ENCODE measurements at places on chromosomes 2 and 18.

- DNase-seq, result no peak
Measured at GRCh38 chr2:31442376-31442775, 27.8 kb upstream of the XDH start.

- DNase-seq, result no peak
Measured at GRCh38 chr2:21489080-21489479, 365.3 kb downstream of the TDRD15 start.

GRCh38 chr2:186518945-186519344, 32.9 kb downstream of the ZC3H15 start:
- no peak for DNase-seq

- no peak for DNase-seq
Measured at GRCh38 chr2:159029936-159030335, 61.5 kb downstream of the TANC1 start.

DNA sequence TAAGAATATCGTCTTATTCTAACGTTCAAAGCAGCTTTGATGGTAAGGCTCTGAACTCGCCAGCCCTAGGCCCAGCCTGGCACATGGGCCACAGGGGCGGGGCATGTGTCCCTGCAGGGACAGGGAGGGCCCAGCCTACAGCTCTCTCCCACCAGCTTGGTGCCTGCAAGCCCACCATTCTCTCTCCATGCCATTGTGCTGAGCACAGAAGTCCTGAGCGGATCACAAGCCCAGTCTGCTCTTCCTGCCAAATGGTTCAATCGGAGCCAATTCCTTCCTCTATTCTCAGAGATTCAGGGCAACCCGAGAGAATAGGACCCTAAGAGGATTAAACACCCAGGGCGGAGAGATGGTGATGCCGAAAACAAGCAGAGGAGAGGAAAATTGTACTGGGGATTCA, 50.3 kb upstream of the APCDD1 start:
- no peak for DNase-seq

DNA sequence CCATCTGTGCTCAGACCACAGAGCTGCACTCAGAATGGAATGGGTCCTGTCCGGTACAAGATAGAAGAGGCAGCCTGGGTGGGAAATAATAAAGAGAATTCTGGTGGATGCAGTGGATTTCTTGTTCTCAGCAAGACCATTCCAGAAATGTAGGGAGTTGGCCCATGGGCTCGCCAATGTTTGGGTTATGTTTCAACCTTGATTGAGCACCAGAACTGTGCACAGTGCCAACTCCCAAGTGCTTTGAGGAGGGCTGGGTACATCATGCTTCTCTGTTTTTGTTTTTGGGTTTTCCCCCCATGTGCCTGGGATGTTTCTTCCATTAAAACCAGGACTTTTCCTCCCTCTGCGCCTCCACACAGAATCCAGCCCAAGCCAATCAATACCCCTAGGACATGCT, 304.1 kb downstream of the TNS1 start:
- no peak for DNase-seq

DNA sequence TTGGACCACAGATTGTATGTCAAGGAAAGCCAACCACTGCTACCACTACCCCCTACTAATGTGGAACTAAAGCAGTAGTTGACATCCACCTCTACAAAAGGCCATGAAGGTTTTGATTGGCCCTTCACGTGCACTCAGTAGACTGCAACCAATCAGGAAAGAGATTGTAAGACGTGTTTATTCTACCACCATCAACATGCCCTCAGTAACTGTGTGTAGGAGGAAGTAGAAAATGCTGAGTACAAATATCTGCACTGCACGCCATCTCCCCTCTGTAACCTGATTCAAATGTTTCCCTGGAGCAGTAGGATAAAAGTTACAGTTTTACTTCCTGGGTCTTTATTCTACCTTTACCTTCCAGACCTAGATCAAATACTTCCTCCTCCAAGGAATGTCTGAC, 2.9 kb upstream of the CASP10 start:
- DNase-seq, result no peak

DNA sequence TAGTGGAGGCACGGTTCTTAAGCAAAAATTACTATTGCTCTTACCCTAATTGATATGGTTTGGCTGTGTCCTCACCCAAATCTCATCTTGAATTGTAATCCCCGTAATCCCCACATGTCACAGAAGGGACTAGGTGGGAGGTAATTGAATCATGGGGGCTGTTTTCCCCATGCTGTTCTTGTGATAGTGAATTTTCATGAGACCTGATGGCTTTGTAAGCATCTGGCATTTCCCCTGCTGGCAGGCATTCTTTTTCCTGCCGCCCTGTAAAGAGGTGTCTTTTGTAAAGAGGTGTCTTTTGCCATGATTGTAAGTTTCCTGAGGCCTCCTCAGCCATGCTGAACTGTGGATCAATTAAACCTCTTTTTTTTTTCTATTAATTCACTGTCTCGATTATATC, 1691.8 kb upstream of the SLC39A10 start:
- DNase-seq, result no peak

DNA sequence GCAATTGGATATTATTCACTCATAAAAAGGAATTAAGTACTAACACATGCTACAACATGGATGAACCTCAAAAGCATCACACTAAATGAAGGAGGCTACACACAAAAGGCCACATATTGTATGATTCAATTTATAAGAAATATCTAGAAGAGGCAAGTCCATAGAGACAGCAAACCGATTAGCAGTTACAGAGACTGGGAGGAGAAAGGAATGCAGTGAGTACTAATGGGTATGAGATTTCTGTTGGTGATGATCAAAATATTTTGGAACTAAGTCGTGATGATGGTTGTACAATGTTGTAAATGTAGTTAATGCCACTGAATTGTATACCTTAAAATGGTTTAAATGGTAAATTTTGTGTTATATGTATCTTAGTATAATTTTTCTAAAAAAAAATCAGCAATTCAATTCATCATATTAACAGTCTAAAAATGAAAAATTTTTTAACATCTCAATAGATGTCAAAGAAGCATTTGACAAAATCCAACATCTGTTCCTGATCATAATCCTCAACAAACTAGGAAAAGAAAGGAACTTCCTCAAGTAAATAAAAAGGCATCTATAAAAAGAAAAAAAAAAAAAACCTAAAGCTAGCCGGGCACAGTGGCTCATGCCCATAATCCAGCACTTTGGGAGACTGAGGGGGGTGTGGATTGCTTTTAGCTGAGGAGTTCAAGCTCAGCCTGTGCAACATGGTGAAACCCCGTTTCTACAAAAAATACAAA, 98.1 kb downstream of the TGIF1 start:
- DNase-seq, result no peak

DNA sequence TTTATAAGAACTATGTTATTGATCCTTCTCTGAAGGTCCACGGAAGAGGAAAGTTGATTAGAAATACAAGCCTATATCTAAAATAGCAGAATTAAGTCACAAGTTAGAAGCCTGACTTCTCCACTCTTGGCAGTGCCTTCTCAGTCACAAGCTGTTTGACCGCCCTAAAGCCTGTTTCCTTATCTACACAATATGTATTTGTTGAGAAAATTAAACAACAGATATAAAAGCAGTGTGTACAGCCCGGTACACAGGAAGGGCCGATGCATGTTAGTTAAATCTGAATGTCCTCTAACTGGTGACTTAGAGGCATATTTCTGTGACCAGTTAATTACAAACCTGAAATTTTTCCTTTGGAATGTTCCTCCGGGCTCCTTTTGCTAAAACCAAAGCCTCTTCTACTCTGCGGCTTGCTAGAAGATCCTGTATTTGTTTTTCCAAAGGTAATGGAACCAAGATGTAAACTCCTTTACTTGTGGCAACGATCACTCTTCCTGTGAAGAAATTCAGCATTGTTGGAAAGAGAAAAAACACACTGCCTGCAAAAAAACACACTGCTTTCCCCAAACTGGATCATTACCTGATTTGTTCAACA, 33.4 kb downstream of the TGFBRAP1 start:
- DNase-seq, result no peak

GRCh38 chr18:46566111-46566510, 90.9 kb downstream of the LOXHD1 start:
- DNase-seq, result no peak

DNA sequence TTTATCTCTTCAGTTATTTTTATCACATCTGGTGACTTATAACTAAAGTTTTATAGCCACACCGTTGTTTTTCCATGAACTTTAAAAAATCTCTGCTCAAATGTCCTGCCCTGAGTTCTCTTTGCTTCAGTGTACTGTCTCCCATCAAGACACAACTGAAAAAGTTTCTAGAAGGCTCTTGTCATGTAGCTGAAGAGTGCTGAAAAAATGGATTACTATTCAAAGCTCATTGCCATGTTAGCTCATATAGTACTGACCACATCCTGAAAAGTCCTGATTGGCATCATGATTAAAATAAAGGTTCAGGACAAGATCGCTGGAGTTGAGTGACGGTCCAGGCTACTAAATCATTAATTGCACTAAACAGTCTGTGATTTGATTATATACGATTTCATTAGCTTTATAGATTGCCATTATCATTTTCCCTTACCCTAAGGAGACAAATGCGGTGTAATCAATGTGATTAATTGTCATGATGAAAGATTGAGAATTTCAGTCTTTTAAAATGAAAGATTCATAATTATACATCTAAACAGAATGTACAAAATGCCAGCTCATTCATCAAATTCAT, 62.2 kb downstream of the MFSD6 start:
- no peak for DNase-seq

- no peak for DNase-seq
Measured at GRCh38 chr2:180720829-180721228, 259.6 kb upstream of the UBE2E3 start.

- DNase-seq, result no peak
Measured at GRCh38 chr2:88100489-88100858, 27.4 kb downstream of the FABP1 start.

DNA sequence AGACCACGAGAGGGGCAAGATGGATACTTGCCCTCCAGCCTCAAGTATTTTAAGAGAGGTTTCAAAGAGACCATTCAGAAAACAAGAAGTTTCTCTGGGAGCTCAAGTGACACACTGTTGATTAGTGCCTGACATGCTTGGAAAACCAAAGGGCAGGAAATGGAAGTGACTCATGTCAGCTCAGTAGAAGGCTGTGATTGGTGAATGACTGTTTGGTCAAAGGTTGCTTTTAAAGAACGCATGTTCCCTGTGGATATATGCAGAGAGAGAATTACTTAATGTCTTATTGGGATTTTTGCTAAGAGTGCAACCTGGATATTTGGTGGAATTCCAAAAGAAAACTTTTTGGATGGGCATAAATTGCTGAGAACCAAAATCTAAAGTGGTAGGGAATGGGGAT, 549.9 kb downstream of the XIRP2 start:
- peak; percentile 28 for DNase-seq

GRCh38 chr2:3581367-3582262, 6.6 kb downstream of the RPS7 start:
- DNase-seq, result no peak

- no peak for DNase-seq
Measured at GRCh38 chr2:66888791-66889631, 454.1 kb downstream of the MEIS1 start.

DNA sequence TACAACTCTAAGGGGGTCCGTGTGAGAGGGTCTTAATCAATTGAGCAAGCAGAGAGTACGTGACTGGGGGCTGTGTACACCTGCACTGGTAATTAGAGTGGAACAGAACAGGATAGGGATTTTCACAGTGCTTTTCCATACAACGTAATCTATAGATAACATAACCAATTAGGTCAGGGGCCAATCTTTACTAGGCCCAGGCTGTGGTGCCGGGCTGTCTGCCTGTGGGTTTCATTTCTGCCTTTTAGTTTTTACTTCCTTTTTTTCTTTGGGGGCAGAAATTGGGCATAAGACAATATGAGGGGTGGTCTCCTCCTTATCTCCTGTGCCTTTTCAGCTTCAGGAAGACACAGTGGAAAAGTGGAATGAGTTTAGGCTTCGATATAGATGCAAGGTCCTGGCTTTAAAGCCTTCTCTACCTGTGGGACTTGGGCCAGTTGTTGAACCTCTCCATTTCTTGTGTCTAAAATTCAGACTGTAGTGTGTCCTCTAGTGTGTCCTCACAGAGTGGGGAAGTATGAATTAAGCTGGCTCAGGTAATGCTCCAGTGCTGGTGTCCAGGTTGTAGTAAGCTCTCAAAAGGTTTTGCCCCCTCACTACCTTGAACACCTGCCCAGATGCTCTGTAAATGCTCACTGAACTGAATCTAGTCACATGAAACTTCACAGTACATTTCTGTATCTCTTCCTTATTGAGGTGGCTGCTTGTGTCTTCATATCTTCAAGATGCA, 422.8 kb downstream of the SETBP1 start:
- no peak for DNase-seq

GRCh38 chr2:156541706-156542105, 105.5 kb downstream of the GPD2 start:
- DNase-seq, result no peak

DNA sequence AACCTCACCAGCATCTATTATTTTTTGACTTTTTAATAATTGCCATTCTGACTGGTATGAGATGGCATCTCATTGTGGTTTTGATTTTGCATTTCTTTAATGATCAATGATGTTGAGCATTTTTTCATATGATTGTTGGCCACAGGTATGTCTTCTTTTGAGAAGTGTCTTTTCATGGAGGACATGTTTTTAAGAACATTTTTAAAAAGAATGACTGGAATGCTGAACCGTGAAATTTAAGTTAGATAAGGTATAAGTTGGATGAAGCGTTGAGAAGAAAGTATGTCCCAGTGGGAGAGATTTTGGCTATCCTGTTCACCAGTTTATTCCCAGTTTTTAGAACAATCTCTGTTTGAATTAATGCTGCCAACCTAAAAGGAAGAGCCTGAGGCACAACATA, 365.9 kb downstream of the CELF4 start:
- no peak for DNase-seq

DNA sequence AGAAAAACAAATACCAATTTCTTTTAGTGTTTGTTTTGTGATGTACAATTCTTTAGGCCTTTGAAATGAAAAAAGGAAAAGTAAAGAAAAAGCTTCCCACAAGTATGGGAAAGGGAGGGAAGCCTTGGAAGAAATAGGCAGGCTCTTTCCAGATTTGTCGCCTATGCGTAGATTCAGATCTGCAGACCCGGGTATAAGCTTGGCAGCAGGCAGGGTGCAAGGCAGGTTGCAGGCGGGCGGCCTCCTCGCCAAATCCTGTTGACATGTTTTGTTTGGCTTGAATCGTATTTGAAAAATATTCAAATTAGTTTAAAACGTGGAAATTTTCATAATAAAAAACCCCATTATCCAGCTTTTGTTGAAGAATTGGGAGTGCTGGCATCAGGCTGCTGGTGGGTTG, 104.3 kb downstream of the ACOXL start:
- no peak for DNase-seq

- DNase-seq, result no peak
Measured at GRCh38 chr2:89837962-89838625, 1146.6 kb downstream of the RPIA start.

- no peak for DNase-seq
Measured at GRCh38 chr2:161159456-161160225, 587 bp upstream of the TANK start.

GRCh38 chr2:34734042-34734441, 1134.9 kb upstream of the FAM98A start:
- DNase-seq, result no peak

GRCh38 chr18:13183790-13184189, 34.8 kb upstream of the LDLRAD4 start:
- no peak for DNase-seq

DNA sequence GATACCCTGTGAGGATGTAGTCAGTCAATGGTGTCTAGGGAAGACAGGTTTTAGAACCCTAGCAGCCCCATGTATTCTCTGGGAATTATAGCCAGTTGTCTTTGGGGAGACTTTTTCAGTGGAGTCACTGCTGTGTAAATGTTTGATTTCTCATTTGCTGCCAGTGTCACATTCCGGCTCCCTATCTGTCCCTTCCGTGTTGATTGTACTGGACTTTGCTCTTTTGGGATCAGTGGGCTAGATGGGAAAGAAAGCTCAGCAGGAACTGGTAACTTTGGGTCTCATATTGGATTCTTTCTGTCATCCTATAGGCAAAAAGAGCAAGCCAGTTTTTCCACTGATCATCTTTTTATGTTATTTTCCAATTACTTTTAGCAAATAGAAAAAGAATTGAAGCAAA, 70.1 kb downstream of the GTF3C3 start:
- DNase-seq, result no peak

All from Kasumi-1 (cell line).